ENCODE measurements at places on chromosomes 6 and 20. TPM values are rescaled to one million over a fixed set of nuclear protein-coding genes. Genes with fewer than 3 reads are reported as not detected.

SIRPD gene
- not detected for total RNA-seq

TMC2 gene
- not detected for total RNA-seq

PRRT1 gene
- total RNA-seq: 1.3 TPM

PXDC1 gene
- total RNA-seq: 119 TPM

SLC44A4 gene
- total RNA-seq: 0.12 TPM

UBE2V1 gene
- total RNA-seq: 147 TPM

LPA gene
- total RNA-seq: not detected

SNAP91 gene
- 0.72 TPM for total RNA-seq

- no peak for DNase-seq
Measured at GRCh38 chr6:135331002-135331401, 149.9 kb downstream of the MYB start.

DNA sequence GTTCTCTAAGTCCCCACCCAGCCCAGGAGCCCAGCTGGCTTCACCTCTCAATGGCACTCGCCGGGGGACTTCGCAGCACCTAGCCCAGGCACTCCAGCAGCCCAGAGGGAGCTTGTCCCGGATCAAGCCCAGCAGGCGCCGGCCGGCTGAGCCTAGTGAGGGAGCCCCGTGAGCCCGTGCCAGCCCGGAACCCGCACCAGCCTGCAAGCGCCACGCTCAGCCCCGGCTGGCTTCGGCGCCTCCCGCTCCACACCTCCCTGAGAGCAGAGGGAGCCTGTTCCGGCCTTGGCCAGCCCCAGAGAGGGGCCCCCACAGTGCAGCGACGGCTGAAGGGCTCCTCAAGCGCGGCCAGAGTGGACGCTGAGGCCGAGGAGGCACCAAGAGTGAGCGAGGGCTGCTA lies 27.1 kb upstream of the PPP1R14C start:
- no peak for DNase-seq

DNA sequence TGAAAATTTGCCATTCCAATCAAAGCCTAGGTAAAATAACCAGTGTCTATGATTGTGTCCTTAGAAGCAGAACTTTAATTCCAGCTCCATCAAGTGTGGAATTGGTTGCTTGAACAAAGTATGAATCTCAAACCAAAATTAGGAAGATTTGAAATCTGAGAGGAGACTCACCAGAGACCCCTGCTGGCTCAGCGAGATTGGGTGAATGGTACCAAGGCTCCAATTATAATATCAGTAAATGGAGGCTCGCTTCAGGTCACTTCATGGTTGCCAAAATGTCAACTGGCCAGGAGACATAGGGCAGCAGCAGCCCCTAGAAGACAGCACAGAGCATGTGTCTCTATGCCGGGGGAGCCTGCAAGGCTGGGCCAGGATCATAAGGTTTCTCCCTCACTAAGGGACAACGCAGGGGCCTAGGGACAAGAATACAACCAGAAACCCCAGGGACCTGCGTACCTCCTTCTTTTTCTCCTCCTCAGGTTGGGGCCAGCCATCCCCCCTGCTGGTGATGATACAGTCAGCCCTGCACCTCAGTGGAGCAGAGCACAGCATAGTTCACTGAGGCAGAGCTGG lies 14.0 kb downstream of the RBL1 start:
- DNase-seq: peak; percentile 16

DNA sequence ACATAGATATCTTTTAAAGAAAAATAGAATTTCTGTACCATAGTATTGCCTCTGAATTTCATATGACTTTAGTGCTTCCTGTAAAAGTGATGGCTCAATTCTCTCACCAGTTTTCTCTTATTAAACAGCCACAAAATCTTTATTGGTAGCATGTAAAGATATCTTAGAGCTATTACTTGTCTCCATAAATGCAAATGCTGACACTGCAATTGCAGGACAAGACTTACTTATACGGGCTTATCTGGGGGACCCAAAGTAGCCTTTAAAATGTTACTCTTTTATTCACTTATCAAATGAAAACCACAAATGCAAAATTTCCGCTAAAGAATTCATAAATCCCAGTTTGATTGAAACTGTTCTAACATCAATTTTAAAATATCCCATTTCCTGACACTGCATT lies 287.1 kb upstream of the SPTLC3 start:
- no peak for DNase-seq

GRCh38 chr6:39169448-39170344 lies 54.7 kb upstream of the SAYSD1 start:
- DNase-seq: no peak

- DNase-seq: no peak
Measured at GRCh38 chr6:153117986-153118879, 12.8 kb downstream of the RGS17 start.

- no peak for DNase-seq
Measured at GRCh38 chr6:38555606-38556005, 84.1 kb downstream of the BTBD9 start.

- peak; percentile 86 for DNase-seq
Measured at GRCh38 chr6:47651505-47651944, 46.9 kb upstream of the ADGRF4 start.

DNA sequence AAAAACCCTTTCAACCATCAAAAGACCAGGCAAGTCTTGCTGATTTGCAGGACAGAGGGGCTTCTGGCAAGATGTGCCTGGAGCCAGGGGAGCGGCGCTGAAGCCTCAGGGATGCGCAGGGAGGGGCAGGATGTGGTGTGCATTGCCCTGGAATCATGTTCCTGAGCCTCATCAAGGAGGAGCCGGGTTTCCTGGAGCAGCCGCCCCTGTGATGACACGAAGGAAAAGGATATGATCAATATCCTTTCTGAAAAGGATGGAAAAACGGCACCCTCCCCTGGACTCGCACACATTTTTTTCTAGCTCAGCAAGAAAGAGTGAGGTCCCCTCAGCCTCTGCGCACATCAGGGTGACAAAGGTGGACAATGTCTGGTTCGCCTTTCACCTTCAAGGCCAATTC lies 173.1 kb upstream of the SSTR4 start:
- DNase-seq: peak; percentile 74

GRCh38 chr6:15247500-15248450 lies 1.9 kb downstream of the JARID2 start:
- DNase-seq: peak; percentile 55
